ENCODE measurements at places on chromosomes 3 and 15.

DNA sequence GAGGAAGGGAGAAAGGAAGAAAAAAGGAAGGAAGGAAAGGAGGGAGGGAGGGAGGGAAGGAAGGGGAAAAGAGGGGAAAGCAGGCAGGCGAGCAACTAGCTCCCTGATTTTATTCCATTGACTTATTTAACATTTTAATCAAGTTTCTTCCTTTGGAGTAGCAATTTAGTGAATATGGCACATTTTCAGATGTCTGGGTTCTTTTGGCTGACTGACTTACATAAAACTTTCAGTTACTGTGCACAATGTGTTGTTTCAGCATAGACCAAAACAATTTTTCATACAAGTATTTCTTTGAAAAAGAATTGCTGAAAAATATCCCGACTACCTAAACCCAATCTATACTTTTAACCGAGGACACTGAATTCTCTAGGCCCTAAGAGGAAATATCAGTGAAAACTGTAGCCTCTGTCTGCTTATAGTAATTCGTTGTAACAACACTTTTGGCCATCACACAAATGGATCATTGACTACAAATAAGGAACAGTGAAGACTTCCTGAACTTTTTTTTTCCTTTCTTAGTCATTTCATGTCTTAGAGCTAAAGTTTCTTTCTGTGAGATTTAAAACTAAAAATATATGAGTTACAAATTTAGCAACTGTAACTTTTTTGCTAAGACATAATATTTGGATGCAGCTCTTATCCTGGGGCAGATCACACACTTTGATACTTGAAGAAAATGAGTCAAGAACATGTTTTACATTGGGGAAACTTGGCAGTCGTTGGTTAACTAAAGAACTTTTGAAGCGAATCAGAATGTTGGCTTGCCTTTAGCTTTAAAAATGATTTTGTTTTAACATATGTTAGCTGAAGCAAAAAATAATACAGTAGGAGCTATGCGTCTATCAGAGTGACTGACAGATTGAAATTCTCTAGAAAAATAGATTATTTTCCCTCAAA, 79.6 kb downstream of the SOX2 start:
- no peak for DNase-seq

DNA sequence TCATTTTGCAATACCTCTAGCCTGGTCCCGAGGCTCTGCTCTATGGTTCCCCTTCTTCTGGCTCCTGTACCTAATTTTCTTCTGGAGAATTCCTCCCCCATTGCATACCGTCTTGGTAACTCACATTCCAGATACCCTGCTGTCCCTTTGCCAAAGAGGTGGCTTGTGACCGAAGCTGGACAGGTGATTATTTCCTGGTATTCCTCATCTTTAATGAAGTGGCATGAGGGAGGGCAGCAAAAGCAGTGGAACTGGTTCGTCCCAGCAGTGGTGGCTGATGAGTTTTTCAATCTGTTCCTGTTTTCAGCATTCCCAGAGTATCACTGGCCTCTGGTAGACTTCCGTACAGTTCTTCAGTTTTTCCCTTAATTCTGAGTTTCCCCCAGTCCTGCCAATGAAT, 186.2 kb upstream of the CADPS start:
- no peak for DNase-seq

DNA sequence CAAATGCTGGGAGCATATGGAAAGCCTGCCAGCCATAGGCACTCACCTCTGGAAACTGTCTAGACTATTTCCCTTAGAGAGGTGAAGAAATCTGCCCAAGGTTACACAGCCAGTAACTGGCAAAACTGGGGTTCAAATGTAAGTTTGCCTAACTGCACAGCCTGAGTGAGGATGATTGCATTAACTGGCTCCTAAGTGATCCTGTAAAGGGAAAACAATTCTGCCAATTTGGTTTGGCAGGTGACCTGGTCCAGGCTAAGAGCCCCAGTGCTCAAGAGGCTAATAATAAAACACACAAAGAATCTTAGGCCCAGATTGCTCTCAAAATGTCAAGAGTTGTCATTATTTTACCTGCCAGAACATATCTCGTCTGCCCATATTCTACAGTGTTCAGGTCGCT, 43.9 kb upstream of the SPRED1 start:
- no peak for DNase-seq

DNA sequence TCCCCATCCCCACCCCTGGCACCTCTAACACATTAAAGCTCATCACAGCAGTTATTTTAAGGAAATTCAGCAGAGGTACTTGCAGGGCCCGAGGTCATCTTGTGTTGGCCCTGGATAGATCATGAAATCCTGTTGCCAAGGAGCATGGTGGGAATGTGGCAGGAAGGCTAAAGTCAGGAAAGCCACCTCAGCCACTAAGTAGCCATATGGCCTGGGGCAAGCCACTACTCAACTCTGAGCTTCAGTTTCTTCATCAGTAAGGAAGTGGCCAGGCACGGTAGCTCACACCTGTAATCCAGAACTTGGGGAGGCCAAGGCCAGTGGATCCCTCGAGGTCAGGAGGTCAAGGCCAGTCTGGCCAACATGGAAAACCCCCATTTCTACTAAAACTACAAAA, 55.9 kb downstream of the LIPC start:
- no peak for DNase-seq

- DNase-seq, result no peak
Observed at GRCh38 chr3:32155117-32155516, 48.7 kb downstream of the GPD1L start.

DNA sequence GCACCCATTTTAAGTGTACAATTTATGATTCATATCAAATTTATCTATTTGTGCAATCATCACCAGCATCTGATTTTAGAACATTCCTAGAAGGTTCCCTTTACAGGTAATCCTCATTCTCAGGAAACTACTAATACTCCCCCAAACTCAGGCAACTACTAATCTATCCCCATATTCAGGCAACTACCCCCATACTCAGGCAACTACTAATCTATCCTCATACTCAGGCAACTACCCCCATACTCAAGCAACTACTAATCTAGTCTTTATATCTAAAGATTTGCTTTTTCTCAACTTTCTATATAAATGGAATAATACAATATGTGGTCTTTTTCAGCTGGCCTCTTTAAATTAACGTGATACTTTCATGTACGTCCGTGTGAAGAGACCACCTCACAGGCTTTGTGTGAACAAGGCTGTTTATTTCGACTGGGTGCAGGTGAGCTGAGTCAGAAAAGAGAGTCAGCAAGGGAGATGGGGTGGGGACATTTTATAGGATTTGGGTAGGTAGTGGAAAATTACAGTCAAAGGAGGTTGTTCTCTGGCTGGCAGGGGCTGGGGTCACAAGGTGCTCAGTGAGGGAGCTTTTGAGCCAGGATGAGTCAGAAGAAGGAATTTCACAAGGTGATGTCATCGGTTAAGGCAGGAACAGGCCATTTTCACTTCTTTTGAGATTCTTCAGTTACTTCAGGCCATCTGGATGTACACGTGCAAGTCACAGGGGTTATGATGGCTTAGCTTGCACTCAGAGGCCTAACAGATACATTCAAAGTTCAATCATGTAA, 1444.5 kb upstream of the CADM2 start:
- no peak for DNase-seq

- no peak for DNase-seq
Observed at GRCh38 chr3:153330901-153331300, 168.9 kb downstream of the RAP2B start.

GRCh38 chr15:78072080-78072892, 5.2 kb downstream of the TBC1D2B start:
- DNase-seq, result no peak

DNA sequence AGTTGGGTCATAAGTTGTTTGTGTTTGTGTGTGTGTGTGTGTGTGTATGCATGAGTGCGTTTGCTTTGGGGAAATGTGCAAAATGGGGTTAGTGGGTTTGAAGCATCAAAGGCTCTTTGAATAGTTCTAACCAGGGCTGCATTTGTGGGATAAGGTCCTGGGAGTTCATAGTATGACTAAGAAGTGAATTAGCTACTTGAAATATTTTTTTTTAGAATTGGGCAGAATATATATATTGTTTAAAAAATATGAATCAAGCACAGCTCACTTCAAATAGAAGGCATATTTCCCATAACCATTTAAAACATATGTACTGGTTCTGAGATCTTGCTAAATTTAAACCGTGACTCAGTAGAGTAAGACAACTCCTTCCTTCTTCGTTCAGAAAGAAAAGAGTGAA, 43.1 kb downstream of the IGF2BP2 start:
- DNase-seq, result no peak

- DNase-seq, result no peak
Observed at GRCh38 chr3:66370179-66370578, 130.6 kb downstream of the LRIG1 start.

DNA sequence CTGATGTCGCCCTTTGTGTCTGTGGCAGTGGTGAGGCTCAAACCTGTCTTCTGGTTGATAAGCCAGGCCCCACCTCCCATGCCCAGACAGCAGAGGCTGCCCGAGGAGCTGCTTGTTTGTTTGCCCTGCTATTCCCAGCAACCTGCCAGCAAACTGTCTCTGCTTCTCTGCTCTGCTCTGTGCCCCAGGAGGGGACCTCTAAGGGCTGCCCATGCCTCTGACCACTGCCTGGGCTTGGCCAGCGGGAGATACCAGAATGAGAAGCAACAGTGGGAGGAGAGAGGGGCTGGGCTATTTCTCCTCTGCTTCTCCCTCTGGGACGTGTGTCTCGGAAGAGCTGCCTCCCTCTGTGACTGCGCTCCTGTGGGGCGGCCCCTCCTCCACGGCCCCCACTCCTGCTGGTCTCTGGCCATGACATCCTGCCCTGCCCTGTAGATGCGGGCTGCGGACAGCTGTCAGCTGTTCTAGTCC, 213.1 kb downstream of the RPLP1 start:
- DNase-seq, result no peak

Data from effector memory CD4-positive, alpha-beta T cell (primary cell).